ENCODE measurements at places on chromosomes 3 and 15.

- DNase-seq: no peak
Observed at GRCh38 chr3:120049881-120050539, 44.2 kb downstream of the GSK3B start.

GRCh38 chr3:161560008-161560637, 63.5 kb downstream of the OTOL1 start:
- DNase-seq: peak; percentile 7

DNA sequence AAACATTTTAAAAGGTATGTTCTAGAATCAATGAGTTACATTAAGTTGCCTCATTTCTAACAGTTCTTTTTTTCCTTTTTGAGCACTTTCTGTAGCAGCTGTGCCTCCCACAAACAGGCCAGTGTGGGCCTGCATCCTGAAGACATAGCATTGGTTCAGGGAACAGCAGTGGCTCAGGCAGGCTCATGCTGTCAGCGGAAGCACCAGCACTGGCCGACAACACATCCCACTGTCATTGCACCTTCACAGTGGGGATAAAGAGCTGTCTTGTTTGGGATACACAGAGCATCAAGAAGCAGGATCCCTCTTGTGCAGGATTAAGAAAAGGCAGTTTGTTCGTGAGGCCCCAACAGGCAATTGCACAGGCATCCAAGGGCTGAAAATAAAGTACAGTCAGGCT, 123.3 kb downstream of the MOBP start:
- DNase-seq: no peak

DNA sequence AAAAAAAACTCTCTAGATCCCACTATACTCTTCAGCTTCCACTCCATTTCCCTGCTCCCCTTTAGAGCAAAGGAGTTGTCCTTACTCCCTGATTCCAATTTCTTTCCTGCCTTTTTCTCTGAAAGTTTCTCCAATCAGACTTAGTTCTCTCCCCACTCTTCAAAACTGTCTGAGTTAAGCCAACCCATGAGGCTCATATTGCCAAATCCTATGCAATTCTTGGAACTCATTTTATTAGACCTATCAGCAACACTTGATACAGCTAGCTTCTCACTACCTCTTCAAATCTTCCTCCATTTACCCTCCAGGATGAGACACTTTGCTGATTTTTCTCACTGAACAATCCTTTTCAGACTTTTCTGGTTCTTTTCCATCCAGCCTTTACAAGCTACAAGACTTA, 233.1 kb downstream of the THRB start:
- no peak for DNase-seq

GRCh38 chr3:190217081-190217480, 96.4 kb upstream of the P3H2 start:
- DNase-seq: no peak

DNA sequence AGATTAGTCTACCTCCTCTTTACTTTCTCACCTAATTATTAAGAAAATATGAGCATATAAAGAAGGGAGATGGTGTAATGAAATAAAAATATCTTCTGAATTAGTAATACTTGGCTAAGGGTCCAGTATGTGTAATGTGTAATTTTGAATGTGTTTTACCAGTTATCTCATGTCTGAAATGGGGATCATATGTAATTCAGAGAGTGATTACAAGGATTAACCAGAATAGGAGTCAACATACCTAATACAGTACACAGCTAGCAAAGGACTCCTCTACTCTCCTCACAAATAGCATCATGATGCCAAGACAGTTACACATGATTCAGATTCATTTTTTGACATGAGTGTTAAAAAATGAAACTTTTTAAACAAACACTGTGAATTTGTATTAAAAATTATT, 570.4 kb downstream of the SI start:
- DNase-seq: no peak

DNA sequence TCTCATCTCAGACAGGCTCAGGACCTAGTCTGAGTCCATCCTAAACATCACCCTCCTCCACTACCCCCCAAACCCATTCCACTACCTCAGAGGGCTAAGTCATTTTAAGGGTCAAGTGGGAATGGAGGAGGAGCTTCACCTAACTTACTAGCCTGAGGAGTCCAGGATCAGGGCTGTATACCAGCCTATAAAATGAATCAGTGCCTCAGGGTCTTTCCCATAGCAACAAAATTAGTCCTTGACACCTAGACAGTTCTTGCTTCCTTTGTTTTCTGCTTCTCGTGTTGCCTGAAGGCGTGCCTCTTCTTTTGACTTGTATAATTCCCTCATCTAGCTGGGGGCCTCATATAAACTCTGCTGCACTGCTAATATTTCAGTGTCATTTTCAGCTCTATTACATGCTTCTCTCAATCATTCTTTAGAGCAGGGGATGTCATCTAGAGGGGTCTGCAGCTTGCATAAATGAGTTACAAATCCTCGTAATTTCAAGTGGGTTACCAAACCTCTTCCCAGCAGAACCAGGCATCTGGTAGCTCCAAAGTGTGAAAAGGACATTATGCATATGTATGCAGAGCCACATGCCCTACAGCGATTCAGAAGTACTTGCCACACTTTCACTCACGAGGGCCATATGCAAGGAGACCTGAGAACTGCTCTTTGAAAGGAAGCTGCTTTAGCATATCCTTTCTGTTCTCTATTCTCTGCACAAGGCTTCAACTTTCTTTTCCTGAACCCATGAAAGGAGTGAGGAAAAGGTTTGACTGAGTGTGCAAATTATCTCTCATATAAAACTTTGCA, 311.7 kb upstream of the SEMA6D start:
- no peak for DNase-seq

DNA sequence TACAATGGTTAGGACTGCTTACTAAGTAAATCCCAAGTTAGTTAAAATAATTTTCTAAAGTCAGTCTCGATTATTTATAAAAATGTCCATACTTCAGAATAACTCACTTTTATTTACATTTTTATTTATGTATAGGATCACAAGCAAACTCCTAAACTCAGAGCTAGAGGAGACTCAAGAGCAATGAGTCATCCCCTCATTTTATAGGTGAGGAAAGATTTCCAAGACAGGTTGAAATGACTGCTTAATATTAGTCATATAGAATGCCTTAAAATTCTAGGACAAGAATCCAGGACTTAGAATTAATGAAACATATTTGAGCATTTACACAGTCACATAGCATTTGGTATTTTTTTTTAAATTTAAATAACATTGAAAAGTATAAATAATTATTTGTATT, 983.8 kb downstream of the SI start:
- DNase-seq: no peak

DNA sequence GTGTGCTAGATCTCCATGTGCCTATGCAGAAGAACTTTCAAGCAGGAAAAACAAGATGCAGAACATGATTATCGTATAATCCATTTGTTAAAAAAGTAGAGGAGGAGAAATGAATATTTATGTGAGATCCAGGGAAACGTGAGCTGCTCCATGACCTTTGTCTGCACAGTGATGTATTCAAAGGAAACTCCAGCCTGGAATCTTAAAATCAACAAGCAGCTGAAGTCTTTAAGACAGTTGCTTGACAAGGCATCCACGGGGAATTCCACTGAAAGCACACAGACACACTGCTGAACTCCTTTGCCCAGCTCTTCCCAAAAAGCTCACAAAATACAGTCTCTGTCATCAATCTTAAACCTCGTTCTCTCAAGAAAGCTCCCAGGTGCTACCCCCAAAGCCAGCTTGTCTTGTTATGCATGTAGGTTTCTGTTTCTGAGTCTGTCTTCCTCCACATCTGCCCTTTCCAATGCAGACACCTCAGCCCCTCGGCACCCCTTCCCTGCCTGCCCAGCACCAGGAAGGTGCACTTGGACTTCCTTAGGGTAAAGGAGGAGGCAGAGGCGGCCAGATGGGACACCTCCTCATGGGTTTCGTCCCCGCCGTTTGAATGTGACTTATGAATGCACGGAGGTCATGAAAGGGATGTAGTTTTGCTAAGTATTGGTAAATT, 28.7 kb downstream of the LRRK1 start:
- no peak for DNase-seq

- no peak for DNase-seq
Observed at GRCh38 chr3:133328373-133328772, 71.5 kb upstream of the BFSP2 start.

DNA sequence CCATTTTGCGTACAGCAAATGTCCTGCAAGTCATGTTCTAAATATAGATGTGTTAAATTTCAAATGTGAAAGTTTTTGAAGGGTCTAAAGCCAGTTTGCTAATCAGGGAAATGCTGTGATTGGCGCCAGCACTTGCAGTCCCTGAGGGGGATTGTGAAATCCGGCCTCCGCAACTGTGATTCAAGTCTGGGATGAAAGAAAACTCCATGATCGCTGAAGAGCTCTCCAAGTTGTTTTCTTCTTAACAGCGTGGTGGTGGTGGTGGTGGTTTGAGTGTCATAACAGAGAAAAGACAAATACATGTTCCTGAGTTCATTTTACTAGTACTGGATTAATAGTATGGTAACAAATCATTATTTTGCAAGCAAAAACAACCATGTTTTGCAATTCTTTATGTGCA, 51.8 kb downstream of the MITF start:
- no peak for DNase-seq

GRCh38 chr15:72516777-72517176, 42.6 kb downstream of the ARIH1 start:
- DNase-seq: no peak

All from anterior cingulate cortex (tissue), 58 donors.